NCI-H446 (cell line): ENCODE measurements at places on chromosomes 11 and 22.

GRCh38 chr11:101061606-101062005, 68.0 kb downstream of the PGR start:
- DNase-seq: no peak

- no peak for DNase-seq
These were observed 27.4 kb upstream of the CBX7 start for GRCh38 chr22:39179841-39180335.

DNA sequence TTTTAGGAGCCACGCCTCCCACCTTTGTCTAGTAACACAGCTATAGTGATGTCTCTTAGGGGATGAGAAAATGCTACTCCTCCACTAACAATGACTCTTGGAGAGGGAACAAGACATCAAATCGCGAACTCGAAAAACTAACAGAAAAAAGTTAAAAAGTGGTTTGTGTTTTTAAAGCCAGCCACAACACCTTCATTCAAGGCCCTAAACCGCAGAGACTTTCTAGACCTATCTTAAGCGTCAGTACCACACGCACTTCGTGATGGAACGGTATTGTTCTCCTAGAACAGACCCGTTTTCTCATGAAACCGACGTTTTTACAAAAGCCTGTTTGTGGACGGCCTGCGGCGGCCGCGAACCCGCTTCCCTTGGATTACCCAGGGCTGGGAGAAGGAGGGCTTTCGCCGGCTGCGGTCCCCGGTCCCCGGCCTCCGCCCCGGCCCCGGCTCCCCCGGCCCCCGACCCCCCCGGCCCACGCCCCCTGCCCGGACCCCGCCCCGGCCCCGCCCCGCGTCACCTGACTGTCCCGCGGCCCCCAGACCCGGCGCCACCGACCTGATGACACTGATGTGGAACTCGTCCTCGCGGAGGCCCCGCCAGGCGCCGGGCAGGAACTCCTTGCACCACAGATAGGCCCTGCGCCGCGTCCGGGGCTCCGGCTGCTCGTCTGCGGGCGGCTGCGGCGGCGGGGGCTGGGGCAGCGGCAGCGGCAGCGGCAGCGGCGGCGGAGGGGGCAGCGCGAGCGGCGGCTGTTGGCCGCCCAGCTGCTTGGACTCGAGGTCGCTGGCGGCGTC, 718 bp downstream of the CHKA start:
- peak; percentile 23 for DNase-seq

DNA sequence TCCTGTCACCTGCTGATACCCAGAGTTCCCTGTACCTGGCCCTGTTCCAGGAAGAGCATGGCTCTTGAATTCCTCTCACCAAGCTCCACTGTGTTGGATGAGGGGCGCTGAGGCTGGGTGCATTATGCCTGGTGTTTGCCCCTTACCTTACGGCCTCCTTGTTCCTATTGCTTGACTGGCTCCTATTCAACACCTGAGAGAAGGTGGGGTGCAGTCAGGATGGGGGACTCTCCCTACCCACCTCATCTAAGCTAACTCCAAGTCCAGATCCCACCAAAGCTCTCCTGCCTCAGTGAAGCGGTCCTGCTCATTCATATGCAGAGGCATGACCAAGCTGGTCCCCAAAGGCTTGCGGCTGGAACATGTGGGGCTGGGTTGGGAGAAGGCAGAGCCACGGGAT, 35.8 kb upstream of the RIC3 start:
- DNase-seq: no peak

- DNase-seq: no peak
These were observed 10.4 kb upstream of the MRPL17 start for GRCh38 chr11:6693342-6694228.

DNA sequence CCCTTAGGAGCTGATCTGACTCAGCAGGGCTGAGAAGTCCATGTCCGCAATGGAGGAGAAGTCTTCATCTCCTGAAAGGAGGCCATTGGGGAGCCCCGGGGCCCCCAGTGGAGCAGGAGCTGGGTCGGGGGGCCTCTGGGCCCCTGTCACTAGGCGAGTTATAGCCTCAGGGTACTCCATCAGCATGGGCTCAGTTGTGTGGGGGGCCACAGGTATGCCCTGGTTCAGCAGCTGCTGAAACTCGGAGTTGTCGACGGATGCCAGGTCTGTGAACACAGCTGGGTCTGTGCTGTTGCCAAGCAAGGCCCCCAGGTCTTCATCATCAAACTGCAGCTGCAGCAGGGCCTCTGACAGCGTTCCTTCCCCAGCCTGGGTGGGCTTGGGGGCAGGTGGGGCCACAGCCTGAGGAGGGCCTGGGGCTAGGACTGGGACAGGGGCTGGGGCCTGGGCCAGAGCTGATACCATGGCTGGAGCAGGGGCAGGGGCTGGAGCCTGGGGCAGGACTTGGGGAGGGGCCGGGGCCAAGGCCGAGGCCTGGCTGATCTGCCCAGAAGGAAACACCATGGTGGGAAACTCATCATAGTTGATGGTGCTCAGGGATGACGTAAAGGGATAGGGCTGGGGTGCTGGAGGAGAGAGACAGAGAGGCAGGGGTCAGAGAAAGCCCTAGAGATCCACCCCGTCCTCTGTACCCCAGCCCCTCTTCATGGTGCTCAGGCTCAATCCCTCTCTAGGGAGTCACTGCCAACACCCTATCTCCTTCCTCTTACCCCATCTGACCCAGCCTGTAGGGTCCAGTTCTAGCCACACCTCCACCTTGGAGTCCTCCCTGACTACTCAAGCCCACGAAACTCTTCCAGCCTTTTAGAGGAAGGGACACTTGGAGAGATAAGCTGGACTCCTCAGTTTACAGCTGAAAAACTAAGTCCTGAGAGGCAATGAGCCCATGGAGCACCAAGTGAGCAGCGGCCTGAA, 8.1 kb downstream of the RELA start:
- DNase-seq: no peak

GRCh38 chr11:133950421-133950820, 6.3 kb downstream of the IGSF9B start:
- DNase-seq: no peak

GRCh38 chr22:45221201-45221600, 19.5 kb downstream of the KIAA0930 start:
- DNase-seq: no peak

GRCh38 chr11:45414088-45414487, 127.9 kb upstream of the SYT13 start:
- DNase-seq: no peak

DNA sequence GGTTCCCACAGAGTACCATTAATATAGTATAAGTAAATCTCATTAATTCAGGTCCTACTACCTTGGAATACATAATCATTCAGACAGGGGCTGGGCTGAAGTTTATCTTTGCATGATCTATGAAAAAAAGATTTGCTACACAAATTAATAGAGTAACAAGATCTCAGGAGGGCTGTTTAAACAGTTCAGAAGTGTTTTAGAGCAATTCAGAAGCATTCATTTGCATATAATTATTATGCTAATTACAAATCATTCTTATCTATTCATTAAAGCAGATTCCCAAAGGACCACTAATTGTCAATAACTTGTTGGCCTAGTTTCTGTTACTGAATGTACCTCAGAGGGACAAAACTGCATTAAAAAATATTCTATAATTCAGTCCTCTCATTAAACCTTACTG, 40.5 kb downstream of the PITPNB start:
- no peak for DNase-seq

- DNase-seq: no peak
These were observed 783 bp upstream of the ANKRD54 start for GRCh38 chr22:37844904-37845329.

- no peak for DNase-seq
These were observed 86.2 kb downstream of the RPL27A start for GRCh38 chr11:8768625-8769333.

- DNase-seq: no peak
These were observed 49.9 kb downstream of the RSF1 start for GRCh38 chr11:77770629-77771028.

- DNase-seq: no peak
These were observed at the start of gene C11orf16 for GRCh38 chr11:8932564-8933180. Gene C11orf16 (minus strand): TSS chr11:8932947. CDS start chr11:8932308, 639 bp downstream.

- DNase-seq: no peak
These were observed 44.7 kb downstream of the FLRT1 start for GRCh38 chr11:64080390-64080789.

- no peak for DNase-seq
These were observed 53.4 kb downstream of the ARHGAP42 start for GRCh38 chr11:100740440-100740839.
